ENCODE measurements at places on chromosomes 13 and 19.

- no peak for DNase-seq
These were observed 1.3 kb downstream of the TFDP1 start for GRCh38 chr13:113585896-113586295.

- DNase-seq, result no peak
These were observed 42.2 kb upstream of the EPHX3 start for GRCh38 chr19:15274477-15274876.

DNA sequence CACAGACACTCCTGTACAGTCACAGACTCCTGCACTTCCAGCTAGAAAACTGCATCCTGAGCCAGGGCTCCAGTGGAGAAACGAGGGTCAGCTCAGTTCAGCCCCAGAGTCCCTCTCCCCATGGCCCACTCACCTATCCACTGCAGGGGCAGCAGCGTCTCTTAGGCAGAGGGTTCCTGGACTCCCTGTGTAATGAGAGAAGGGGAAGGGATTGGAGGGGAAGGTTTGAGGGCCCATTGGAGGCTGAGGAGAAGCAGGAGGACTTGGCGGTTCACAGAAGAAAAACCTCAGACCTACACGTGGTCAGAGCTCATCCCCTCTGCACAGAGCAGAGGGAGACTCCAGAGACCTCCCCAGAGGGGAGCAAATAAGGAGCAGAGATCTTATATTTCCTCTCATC is 9.2 kb upstream of the CEACAM18 start:
- no peak for DNase-seq

DNA sequence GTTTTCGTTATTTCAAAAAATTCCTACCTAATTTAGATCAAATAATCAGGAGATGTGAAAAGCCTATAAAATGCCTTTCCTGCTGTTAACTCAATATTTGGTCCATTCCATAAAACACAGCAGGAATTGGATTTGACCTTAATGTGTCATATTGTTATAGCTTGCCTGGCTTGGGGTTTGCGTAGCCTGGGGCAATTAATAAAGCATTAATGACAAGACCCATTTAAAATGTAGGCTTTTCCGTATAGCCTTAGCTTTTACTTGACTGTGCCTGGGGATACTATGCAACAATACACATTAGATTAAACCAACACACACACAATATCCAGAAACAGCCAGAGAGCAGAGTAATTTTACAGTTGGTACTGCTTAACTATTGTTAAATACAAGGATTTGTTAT is 117.2 kb upstream of the MAB21L1 start:
- DNase-seq, result no peak

- DNase-seq, result no peak
These were observed 3.0 kb downstream of the TMEM255B start for GRCh38 chr13:113762075-113762474.

GRCh38 chr13:101698400-101698799 is 245.9 kb downstream of the ITGBL1 start:
- no peak for DNase-seq

- DNase-seq, result no peak
These were observed 236.9 kb downstream of the DCT start for GRCh38 chr13:94242554-94242953.
